ENCODE measurements at places on chromosomes 16 and 17.
A peak's percentile ranks its signal among the peaks of the same experiment; 100 is the strongest.

DNA sequence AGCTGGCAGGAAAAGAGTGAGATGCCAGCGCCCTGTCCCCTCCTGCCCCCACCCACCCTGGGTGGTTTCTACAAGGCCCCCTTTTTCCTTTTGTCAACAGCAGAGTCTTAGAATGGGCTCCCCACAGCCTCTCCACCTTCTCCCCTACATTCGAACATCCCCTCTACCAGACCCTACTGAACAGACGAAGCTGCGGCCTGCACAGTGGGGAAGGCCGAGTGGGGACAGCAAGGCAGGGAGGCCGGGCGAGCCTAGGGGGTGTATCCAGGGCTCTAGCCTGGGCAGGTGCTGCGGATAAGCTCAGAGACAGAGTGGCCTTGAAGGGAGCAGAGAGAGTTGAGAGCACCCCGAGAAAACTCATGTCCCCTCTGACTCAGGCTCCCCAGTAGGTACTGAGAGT is 7.4 kb downstream of the ZACN start:
- no peak for DNase-seq

GRCh38 chr17:61265397-61265796 is 134.2 kb upstream of the TBX2 start:
- no peak for DNase-seq

DNA sequence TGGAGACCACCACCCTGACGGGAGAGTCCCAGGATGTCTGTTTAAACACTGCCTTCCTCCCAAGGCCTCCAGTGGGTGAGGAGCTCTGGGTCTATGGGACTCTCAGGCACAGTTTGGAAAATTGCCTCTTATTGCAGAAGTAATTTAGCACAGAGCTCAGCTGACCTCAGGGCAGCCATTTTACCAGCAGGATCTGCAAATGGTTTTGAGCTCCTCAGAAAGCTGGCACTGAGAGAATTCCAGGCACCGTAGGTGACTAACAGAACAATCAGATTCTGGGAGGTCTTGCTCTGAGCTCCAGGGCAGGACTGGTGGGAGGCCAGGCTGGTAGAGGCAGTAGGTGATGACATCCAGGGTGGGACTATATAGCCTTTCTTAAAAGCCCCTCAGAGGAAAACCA is 17.3 kb upstream of the C16orf74 start:
- no peak for DNase-seq

- no peak for DNase-seq
These were observed 48.8 kb upstream of the CACNG5 start for GRCh38 chr17:66786107-66786506.

GRCh38 chr16:13633391-13633861 is 286.5 kb upstream of the ERCC4 start:
- no peak for DNase-seq

DNA sequence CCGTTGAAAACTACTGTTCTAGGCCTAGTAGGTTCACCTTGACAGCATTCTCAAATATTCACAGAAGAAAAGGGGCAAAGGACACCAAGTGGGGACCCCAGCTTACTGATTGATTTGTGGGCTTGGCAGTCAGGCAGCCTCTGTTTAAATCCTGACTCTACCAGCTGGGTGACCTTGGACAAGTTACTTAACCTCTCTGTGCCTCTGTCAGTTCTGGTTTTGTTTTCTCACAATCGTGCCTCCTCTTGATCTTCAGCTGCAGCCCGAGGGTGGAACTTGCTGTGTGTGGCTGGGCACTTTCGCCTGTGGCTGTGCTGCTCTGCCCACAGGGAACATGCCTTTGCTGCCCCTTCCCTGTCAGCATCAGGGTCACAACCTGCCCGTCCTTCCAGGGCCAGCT is 17.8 kb downstream of the RAP1GAP2 start:
- DNase-seq = no peak

DNA sequence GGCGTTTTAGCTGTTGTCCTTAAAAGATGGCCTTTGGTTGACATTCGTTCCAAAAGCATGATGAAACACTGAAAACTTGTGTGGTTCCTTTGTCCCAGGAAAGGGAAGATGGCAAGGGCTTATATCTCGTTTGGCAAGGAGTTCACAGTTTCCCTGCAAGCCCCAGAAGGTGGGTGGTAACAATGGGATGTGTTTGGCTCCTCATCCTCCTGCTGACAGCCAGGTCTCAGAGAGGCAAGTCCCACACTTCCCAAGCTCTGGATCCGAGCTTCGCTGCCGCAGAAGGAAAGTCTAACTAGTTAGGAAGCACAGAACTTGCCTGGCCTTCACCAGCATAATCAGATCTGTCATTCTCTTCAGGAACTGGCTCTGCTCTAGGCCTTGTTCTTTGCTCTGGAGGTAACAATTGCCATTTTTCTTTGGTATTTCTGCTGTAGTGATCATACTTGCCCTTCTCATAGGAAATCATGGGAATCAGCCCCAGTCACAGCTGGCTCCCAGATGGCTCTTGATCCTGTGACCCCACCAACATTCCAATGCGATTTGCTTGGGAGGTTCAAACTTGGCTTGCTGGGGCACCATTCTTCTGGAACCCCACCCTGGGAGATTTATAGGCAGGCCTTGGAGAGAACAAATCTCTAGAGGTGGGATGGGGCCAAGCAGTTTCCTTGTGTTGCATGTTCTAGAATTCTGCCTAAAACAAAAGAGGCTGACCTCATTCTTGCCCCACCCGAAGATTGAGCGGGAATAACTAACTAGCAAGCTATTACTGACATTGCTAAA is 17.9 kb downstream of the KPNA2 start:
- peak; percentile 96 for DNase-seq

DNA sequence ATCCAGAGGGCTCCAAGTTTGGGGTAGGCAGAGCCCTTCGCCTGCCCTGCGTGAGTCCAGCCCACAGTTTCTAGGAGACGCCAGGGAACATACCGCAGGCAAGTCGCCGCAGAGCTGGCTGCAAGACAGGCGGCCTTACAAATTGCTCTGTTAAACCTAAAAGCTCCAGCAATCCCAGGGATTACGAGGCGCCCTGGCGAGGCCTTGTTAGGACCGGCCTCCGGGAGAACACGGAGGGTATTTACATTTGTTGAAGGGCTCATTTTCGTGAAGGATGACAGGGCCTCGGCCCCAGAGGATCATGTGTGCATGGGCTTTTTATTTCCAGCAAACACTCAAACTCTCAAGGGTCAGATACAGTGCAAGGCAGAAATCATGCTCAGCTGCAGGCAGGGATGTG is 77.6 kb upstream of the FOXF1 start:
- no peak for DNase-seq

GRCh38 chr16:1865902-1866690 is 5.9 kb downstream of the MEIOB start:
- DNase-seq = no peak

GRCh38 chr16:56547120-56547948 is 17.5 kb upstream of the MT4 start:
- DNase-seq = no peak

- DNase-seq = no peak
These were observed 14.9 kb upstream of the MMD start for GRCh38 chr17:55436224-55437158.

DNA sequence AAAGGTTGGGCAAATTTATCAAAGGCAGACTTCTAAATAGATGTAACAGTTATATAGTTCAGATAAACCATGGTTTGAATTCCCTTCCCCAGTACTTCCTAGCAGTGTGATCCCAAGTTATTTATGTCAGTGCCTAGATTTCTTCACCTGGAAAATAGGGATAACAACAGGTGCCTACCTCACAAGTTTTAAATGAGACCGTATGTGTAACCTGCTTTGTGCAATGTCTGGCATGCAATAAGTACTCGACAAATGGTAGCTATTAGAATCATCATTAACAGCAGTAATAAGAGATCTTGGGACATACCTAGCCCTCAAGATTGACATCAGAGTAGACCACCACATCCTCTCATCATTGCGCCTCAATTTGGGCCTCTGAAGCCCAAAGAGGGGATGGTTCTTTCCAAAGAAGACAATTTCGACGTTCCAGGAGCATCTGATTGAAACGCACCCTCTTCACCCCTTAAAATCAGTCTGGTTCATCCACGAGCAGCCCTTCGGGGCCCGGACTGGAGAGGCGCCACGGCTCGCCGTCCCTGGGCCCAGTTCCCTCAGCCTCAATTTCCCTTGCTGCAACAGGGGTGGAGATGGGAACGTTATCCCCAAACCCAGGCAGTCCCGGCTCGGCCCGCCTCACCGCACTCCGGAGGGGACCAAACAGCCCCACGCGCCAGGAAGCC is 541 bp downstream of the ACACA start:
- no peak for DNase-seq

DNA sequence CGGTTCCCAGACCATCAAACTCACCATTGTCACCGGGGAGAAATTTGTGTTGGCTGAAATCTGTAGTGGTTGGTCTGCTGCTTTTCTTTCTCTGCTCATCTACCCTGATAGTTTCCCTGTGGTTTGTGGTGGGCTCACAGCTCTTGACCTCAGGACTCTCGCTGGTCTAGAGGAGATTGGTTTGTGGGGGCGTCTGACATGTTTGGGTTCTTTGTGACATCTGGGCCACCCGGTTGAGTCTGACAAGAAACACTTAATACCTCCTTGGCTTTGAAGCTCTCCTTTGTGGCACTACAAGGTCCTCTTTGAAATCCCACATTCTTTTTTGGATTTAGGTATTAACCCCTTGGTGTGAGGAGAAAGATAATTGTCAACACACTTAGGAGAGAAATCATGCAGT is 662.0 kb downstream of the WWOX start:
- DNase-seq = no peak

DNA sequence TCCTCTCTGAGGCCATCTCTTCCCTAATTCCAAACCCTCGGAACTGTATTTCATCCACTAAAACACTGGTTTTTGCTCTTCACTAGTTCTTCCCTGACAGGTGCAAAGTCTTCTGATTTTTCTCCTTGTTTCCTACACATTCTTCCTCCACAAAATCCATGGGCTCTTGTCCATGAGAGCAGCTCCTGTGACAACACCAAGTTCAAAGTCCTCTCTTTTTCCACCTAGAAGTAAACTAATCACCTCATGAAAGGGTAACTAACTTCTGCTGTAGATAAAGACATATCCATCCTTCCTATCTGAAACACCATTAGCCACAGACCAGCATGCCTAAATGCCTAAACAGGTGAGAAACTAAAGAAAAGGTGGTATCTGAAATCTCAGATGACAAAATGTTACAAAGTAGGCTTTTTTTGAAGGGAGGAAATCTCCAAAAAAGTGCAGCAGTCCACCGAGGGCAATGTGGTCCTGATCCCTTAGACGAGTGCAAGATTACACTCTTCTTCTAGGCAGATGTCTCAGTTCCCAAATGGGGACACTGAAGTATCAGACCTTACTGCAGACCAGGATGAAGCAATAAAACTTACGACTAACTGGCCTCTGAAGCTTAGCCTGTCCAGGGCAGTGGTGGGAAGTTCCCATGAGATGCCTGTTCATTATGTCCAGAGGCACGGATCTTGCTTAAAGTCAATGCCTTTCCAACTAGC is 2.8 kb downstream of the PIP4K2B start:
- DNase-seq = no peak

DNA sequence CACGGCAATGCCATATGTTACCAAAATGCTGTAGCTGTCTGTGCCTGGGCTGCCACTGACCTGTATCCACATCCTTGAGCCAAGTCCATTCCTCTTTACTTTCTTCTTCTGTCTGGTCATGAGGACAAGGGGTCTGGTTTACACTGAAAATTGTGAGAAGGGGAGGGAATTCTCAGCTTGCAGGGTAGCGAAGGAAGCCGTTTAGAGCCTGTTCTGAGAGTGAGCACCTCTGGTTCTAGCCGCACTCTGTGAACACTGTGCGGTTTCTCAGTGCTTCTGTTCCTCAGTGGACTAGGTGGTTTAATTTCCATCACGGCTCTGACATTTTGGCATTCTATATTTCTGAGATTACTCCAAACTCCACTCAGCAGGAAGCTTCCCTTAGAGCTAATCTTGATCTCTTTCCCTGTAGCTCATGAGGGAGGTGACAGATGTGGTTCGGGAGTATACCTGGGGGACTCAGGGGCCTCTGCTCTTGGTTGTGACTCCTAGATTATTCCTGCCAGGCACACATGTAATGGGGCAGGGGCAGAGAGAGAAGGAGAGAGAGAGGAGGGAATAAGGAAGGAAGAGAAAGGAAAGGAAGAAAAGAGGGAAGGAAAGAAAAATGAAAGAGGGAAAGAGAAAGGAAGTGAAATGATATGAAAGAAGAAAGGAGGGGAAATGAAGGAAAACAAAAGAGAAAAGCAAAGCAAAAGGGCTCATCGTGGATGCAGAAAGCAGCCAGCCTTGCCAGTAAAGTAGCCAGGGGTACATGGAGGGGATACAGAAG is 14.2 kb upstream of the TBX21 start:
- DNase-seq = no peak

DNA sequence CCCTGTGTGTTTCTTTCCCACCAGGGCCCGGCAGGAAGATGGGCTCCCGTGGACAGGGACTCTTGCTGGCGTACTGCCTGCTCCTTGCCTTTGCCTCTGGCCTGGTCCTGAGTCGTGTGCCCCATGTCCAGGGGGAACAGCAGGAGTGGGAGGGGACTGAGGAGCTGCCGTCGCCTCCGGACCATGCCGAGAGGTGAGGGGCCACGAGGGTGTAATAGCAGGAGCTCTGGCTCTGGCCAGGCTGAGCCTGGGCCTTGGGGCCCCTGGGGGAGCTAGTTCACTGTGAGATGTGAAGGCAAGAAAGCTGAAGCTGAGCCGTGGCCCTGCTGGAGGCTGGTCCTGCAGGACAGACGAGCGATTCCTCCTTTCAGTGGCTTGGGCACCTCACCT is 20.0 kb downstream of the C1QTNF1 start:
- DNase-seq = no peak

DNA sequence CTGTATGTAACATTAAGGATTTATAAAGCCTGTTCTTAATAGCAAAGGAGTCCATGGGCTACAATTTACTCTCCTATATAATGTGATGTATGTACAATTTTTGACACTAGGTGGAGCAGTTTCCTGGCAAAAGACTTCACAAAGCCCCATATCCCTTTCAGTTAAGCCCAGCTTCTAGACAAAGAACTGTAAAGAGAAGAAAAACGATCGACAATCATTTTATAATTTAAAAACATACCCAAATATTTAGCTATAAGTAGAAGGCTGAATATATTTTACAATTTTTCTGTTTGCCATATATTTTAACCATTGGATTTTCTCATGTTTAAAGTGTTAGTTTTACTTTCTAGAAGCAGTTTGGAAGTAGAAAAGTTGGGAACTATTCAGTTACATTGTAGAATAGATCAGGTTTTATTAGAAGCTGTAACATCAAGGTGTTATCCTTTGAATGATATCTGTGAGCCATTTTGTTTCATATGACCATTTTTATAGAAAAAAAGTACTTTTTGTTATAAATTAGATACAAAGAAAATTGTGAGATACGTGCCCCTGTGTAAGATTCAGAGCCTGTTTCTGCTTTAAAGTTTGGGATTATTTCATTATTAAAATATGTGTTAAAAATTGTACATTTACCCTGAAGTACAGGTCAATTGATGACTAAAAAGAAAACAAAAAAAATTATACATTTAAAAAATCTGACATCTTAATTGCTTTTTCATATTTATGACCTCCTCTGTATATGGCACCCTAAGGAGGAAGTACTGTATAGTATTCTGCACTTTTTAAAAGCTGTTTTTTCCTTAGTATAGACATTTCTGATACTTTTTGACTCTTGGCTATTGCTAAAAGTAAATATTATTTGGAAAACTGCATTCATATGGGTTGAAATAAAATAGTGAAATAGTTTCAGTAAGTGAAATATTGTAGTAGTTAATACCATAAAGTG is 46.3 kb downstream of the VMP1 start:
- DNase-seq = peak; percentile 76
